Frontal cortex (tissue), 4 donors: ENCODE measurements at places on chromosomes 6 and 20. TPM values are rescaled to one million over a fixed set of nuclear protein-coding genes. Genes with fewer than 3 reads are reported as not detected.

PHACTR3 gene
- 40.8 TPM for total RNA-seq

RIMS4 gene
- total RNA-seq = 43.2 TPM

DEFB124 gene
- not detected for total RNA-seq

DYNLT2 gene
- 2.0 TPM for total RNA-seq

GSTA2 gene
- total RNA-seq = not detected

LTB gene
- total RNA-seq = not detected

ACSS1 gene
- total RNA-seq = 3.7 TPM

SIGLEC1 gene
- under 0.01 TPM for total RNA-seq

TMEM239 gene
- not detected for total RNA-seq

SALL4 gene
- 0.41 TPM for total RNA-seq

FKBP5 gene
- total RNA-seq = 3.3 TPM

BTN1A1 gene
- not detected for total RNA-seq

PRKN gene
- total RNA-seq = 6.1 TPM

LMBRD1 gene
- 80.3 TPM for total RNA-seq

OPRL1 gene
- 13.5 TPM for total RNA-seq

TCF19 gene
- 2.0 TPM for total RNA-seq

LAMA2 gene
- 11.4 TPM for total RNA-seq

LPIN3 gene
- 0.41 TPM for total RNA-seq

HACE1 gene
- 48.5 TPM for total RNA-seq

CLVS2 gene
- 34.2 TPM for total RNA-seq

CABLES2 gene
- 2.9 TPM for total RNA-seq

KLC4 gene
- total RNA-seq = 18.8 TPM

CALHM5 gene
- 0.41 TPM for total RNA-seq

L3MBTL3 gene
- 46.1 TPM for total RNA-seq

BPIFB4 gene
- total RNA-seq = not detected

ZNF334 gene
- total RNA-seq = 11.4 TPM

DEFB115 gene
- total RNA-seq = not detected
